ENCODE measurements at places on chromosomes 13 and 19.

- peak; percentile 90 for DNase-seq
These were observed 6.2 kb upstream of the SHKBP1 start for GRCh38 chr19:40570313-40571004.

- DNase-seq, result no peak
These were observed 6.9 kb downstream of the GP6 start for GRCh38 chr19:55031178-55031577.

GRCh38 chr13:33279414-33280278, 5.9 kb downstream of the STARD13 start:
- DNase-seq, result no peak

DNA sequence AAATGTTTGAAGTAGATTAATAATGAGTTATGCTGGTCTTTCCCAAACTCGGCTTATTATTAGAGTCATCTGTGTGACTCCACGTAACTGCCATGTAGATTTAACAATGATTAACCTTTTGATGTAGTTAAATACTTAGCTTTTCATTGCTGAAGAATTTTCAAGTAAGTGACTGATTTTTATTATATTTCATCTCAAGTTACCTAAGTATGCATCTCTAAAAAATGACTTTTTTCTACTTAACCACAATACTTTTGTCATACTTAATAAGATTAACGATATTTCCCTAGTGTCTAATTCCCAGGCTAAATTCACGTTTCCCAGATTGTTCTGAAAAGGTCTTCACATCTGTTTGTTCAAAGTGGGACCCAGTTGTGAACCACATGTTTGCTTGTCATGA, 17.8 kb downstream of the BIVM start:
- DNase-seq, result no peak

DNA sequence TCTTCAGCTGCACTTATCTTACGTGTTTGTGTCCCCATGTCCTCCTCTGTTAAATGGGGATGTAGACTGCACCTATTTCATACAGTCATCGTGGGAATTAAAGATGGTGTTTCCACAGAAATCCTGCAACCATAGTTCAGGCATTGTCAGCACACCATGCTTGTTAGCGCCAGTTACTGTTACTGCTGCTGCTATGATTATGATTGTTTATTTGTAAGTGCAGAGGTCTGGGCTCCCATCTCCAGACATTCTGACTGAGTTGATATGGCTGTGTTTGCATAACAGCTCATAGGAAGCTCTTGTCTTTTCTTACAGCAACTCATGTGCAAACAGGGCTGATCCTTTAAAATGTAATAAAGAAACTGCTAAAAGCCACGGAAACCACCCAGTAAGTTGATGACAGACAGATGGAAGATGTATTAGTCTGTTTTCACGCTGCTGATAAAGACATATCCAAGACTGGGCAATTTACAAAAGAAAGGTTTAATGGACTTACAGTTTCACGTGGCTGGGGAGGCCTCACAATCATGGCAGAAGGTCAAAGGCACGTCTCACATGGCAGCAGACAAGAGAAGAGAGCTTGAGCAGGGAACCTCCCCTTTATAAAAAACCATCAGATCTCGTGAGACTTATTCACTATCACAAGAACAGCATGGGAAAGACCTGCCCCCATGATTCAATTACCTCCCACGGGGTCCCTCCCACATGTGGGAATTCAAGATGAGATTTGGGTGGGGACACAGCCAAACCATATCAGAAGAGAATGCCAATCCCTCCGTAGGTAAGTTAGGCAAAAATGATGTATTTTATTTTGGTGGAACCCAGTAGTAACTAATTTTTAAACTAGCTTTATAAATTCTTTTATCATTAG, 1.6 kb downstream of the ZSCAN5A start:
- DNase-seq, result no peak

GRCh38 chr19:5667751-5668271, 12.5 kb downstream of the MICOS13 start:
- no peak for DNase-seq

DNA sequence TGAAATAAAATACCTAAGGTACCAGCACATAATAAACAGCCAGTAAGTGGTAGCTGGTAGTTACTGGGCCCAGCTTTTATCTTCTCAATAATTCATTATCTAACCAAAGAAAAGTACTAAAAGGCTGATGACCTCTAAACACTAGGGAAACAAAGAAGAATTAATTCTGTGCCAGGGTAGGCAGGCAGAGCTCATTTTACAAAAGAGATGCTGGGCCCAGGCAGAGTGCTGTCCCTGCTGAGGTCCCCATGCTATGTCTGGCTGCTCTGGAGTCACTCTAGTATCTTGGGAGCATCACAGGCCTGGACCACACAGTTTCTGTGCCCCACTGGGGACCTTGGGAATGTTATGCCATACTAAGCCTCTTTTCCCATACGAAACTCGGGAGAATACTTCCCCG, 18.2 kb downstream of the ZNF507 start:
- DNase-seq, result no peak
